ENCODE measurements at places on chromosomes 5 and 9.

DNA sequence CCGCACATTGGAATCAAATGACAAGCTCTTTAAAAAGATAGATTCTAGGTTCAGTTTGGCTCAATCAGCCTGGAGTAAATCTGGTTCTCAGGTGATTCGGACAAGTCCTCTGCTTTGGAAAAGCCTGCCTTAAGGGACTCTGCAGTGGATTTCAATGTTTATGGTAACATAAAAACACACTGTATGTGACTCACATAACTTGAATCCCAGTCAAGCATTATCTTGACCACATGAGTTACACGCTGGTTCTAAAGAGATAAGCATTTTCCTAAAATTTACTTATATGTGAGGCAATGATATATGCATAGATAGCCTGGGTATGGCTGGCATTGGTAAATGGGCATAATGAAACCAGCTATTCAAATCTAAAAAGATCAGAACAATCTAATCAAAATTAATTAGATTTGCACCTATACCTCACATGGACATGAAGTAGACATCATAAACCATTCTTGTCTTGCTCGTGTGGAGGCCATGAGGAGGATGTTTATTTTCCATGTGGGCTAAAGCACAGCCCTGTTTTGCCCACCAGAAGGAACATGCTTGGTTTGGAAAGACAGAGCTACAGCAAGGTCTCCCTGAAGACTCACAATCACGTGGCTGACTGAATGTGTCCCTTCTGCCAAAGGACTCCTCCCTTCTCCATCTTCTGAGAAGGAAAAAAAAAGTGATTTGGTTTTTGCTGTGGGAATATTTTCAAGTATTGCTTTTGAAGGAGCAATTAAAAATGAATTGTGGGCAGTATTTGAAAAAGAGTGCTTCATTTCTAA is 351.7 kb downstream of the DIRAS2 start:
- DNase-seq: no peak

DNA sequence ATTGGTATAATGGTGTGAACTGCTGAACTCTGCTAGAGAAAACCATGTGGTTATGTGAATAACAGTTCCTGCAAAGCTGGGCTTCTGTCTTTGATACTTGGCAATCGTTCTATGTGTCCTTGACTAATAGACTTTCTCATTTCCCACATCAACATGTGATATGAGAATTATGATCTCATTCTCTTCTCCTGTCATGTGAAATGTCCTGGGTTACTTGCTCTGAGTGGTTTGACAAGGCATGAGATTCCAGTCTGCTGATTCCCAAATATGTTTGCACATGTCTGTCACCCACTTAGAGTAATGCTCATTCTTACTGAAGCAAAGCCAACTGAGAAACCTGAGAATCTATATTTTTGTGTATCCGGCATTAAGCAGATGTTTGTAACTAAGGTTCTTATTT is 141.2 kb downstream of the PARP8 start:
- no peak for DNase-seq

DNA sequence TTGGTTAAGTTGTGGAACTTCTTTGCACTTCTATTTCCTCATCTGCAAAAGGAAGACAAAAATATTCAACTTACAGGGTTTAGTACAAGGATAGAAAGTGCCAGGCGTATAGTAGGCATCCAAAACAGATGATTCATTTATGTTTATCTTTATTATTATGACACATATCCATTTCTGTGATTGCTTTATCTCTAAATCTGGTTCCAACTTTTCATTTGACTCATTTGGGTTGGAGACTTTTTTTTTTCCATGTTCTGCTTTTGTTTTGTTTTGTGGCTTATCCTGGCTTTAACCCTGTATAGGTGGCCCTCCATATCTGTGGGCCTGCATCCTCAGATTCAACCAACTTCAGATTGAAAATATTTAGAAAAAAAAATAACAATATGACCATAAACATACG is 186.7 kb upstream of the SLC24A2 start:
- DNase-seq: no peak

DNA sequence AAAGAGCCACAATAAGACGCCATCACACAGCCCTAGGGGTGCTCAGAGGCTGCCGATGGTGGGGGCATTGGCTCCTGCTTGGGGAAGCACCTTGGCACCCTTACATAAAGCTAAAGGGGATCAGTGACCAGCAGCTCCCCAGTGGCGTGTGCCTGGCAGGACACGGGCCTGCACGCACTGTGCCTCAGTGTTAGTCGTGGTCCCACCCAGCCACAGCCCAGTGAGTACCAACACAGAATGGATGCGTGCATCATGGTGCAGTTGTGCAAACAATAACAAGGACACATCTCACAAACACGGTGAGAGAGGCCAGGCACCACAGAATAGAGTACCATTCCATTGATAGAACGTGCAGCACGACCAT is 103.2 kb downstream of the WNK2 start:
- DNase-seq: no peak

DNA sequence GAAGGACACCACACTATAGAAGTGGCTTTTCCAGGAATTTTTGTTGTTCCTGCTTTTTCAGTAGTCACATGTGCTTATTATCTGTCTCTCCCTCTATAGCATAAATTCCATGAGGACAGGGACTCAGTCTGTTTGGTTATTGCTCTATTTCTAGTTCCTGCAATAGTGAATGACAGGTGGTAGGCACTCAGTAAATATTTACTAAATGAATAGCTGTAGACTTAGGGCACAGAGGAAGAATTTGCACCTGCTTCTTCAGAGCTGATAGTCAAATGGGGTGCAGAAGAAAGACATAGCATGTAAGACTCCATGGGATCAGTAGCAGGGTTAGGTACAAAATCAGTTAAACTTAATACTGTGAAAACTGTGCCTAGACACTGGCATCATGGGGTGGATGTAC is 580.2 kb downstream of the CCDC171 start:
- DNase-seq: no peak

DNA sequence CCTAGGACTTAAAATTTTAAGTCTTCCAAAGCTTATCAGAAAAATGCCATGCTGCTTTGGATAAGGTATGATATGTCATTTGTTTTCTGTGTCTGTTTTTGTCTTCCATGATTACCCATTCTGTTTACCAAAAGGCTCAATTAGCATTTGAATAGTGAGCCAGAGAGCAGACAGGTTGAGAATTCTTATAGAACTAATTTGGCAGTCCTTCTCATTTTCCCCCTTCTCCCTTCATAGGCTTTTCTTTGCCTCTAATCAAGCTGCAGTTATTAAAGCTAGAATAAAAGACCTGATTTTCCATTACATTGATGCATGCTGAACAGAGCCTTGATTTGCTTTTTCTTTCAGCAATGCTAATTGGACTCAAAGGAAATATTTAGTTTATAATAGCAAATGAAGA is 993.0 kb downstream of the MAT2B start:
- DNase-seq: no peak

GRCh38 chr9:77063645-77064285 is 44.3 kb downstream of the FOXB2 start:
- no peak for DNase-seq

DNA sequence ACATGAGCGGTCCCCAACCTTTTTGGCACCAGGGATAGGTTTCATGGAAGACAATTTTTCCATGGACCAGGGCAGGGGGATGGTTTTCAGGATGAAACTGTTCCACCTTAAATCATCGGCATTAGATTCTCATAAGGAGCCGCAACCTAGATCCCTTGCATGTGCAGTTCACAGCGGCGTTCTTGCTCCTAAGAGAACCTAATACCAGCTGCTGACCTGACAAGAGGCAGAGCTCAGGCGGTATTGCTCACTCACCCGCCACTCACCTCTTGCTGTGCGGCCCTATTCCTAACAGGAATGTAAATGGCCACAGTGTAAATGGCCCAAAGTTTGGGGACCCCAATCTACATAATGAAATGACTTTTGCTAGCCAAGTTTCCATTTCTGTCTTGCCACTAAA is 3.1 kb upstream of the PLIN2 start:
- DNase-seq: no peak

DNA sequence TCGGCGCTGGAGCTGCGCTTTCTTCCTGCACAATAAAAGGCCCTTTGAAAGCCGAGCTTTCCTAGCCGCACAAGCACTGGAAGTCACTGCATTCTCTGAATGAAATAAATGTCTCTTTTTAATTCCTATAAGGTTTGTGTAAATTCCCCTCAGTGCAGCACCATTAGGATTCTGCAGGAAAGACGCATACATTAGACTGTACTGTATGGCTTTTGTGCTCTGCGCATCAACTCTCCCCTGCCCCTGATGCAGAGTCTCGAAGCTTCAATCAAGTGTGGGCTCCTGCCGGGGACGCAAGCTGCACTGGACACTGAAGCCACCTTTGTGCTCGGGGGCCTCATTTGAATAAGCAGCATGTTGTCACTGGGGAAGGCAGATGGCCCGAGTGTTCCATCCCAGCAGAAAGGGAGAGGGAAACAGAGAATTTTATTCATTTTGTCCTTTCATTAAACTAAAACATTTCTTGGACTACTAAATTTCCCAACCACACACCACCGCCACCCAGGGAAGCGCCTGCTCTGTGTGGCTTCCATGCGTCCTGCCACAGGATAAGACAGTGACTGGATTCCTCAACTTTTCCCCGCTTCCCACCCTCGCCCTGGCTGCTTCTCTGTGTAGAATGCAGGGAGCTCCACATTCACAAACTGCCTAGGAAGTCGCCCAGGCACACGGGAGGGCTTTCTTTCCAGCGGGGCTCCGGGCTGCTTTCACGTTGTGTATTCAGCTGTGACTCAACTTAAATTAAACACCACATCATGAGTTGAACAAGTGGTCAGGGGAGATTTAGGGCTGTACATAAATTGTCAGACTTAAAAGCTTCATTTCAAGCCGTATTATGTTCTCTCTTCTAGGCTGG is 635.4 kb downstream of the IRX1 start:
- DNase-seq: no peak

- no peak for DNase-seq
These were observed 386.0 kb downstream of the CHSY3 start for GRCh38 chr5:130290219-130290618.

- no peak for DNase-seq
These were observed 115.3 kb downstream of the FANCC start for GRCh38 chr9:95202076-95202681.

GRCh38 chr5:172979778-172980177 is 3.8 kb upstream of the ATP6V0E1 start:
- DNase-seq: no peak

DNA sequence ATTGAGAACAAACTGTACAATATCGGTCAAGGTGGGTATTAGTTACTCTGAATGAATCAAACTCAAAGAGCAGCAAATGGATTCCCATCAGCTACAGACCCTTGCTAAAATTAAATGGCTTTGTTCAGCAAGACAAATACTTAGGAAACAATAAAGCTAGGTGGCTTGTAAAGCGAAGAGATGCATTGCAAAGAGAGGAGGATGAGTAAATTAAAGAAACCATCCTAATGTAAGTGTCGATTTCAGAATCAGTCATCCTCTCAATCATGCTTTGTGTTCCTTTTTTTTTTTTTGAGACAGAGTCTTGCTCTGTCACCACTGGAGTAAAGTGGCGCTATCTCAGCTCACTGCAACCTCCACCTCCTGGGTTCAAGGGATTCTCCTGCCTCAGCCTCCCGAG is 359.2 kb upstream of the ZNF462 start:
- DNase-seq: no peak

DNA sequence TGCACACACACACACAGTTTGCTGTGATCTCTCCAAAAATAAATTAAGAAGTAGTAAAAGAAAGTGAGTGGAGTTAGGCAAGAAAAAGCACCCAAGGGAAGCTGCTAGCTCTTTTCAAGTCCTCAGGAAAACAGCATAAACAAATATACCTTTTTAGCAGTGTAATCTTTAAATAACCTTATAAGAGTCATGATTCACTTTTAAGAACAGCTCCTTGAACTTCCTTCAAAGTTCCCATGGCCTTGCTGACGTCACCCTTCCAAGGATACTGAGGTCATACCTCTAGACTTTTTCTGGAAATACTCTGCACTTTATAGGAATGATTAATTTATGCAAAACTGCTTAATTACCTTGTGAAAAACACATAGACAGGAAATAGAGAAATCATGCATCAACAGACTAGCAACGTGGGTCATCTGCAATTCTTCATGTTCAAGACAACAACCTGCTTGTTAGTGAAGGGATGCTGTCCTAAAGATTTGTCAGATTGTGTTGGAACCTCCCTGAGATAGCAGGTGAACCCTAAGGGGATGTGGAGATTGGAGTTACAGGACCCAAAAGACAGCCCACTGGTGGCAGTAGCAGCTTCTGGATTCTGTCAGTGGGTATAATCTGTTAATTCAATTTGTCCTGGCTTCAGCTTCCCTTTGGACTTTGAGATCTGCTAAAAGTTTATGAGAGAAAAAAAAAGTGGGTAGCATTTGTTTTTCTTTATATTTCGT is 229.0 kb downstream of the ELAVL2 start:
- DNase-seq: no peak

DNA sequence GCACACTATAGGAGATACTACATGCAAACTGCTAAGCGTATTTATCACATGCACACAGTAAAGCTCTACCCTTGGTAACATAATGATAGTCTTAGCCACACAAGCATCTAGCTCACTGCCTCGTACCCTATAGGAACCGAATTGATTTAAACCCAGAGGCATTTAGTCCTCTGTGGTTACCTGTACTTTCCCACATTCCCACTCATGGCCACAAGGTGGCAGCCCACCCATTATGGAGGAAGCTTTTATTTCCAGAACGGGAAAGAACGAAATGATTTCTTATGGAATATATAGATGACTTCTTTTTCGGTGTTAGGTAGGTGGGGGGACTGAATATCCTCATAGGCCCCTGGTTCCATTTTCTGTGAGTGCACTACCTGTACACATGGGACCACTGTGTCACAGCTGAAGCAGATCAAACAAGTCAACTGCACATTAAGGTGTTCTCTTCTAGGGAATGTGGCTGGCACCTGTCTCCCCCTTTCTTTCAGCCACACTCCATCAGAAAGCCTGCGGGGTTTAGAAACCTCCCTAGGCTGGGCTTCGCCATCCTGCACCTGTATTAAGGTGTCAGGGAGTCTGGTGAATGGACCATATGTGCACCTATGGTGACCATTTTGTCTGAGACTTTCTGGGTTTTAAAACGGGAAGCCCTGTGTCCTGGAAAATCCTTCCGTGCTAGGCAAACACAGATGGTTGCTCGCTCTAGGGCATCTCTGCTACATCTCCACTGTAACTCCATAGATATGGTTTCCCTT is 313.2 kb downstream of the SLIT3 start:
- no peak for DNase-seq

- no peak for DNase-seq
These were observed 456.4 kb downstream of the CDH10 start for GRCh38 chr5:24188216-24188925.

DNA sequence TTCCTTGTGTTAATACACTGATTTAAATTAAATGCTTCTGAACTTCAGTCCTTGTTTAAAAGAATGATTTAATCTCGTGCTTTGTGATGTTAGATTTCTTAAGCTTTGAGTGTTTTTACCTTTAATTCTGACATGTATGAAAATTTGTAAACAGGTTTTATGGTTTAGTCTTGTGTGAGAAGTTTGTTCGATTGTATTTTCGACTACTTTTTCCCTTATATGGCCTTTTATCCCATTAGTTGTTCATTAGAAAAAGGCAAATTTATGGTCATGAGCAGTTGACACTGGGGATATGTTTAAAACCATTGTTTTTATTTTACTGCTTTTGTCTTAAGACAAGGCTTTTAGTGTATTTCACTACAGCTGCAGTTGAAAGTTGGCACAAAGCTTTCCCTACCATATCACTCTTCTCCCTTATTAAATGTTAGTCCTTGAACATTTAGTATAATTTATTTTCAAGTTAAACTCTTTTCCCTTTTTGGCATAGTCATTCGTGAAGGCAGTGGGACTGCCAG is 3.3 kb downstream of the UBE2R2 start:
- DNase-seq: no peak

- no peak for DNase-seq
These were observed 114.7 kb upstream of the TXNDC8 start for GRCh38 chr9:110452227-110452801.

Measured in vagina (tissue), 2 donors.